ENCODE measurements at places on chromosomes 13 and 19.
A peak's percentile ranks its signal among the peaks of the same experiment; 100 is the strongest.

DNA sequence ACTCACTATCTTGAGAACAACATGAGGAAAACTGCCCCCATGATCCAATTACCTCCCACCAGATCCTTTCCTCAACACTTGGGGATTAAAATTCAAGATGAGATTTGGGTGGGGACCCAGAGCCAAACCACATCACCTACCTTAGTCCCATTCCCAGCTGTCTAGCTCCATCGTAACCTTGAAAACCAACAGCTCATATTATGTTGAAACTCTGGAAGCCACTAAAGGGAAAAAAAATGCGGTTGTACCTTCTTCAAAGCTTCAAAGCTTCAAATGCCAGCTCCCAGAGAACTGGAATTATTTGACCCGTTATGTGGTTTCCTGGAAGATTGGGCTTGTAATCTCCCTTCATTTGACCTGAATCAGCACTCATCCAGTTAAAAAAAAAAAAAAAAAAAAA lies 223.1 kb upstream of the GPC6 start:
- DNase-seq: no peak

DNA sequence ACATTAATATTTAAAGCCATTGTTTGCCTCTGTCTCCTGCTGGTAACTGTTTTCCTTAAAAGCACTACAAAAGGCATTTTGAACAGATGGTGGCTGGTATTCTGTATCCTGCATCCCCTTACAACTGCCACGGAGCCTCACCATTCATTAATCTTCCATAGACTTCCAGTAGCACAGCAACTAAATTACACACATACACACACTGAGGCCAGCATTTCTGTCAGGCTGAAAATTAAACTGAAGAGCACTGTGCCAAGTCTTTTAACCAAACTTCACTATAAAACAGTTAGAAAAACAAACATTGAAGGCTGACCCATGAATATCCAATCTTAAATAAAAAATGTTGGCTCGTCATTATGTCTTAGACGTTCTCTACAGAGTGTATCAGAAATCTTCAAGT lies 697.8 kb downstream of the DACH1 start:
- DNase-seq: peak; percentile 54

GRCh38 chr13:49046002-49046401 lies 70.3 kb downstream of the FNDC3A start:
- no peak for DNase-seq

DNA sequence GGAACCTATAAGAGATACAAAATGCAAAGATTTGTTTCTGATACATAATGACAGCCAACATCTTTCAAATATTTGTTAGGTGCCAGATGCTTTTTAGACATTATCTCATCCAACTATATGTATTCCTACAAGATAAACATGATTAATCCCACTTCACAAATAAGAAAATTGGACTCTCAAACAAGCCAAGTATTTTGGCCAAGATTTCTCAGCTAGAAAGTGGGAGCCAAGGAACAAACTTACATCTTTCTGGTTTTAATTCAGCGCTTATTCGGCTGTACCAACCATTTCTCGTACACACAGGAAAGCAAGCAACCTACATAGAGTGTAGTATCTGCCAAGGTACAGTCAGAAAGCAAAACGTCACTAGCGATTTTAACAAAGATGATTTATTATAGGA lies 85.7 kb upstream of the SERP2 start:
- no peak for DNase-seq

DNA sequence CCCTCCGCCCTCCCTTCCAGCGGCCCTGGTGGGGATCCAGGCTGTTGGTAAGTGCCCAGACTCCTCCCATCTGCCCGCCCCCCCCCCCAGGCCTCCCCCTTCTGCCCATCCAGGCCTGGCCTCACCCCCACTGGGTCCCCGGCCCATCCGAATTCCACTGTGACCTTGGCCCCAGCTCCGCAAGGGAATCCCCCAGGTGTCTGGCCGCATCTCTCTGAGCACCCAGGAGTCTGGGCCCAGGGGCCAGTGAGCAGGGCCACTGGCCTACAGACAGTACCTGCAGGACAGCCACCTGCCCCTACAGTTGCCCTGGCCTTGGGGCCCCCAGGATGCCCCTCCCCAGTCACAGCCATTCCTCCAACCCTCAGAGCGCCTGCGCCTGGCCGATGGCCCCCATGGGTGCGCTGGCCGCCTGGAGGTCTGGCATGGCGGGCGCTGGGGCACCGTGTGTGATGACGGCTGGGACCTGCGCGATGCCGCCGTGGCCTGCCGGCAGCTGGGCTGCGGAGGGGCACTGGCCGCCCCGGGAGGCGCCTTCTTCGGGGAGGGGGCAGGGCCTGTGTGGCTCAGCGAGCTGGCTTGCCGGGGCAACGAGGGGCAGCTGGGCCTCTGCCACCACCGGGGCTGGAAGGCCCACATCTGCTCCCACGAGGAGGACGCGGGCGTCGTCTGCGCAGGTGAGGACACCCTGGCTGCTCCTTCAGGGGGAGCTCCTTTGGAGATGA lies 912 bp downstream of the SSC5D start:
- no peak for DNase-seq

DNA sequence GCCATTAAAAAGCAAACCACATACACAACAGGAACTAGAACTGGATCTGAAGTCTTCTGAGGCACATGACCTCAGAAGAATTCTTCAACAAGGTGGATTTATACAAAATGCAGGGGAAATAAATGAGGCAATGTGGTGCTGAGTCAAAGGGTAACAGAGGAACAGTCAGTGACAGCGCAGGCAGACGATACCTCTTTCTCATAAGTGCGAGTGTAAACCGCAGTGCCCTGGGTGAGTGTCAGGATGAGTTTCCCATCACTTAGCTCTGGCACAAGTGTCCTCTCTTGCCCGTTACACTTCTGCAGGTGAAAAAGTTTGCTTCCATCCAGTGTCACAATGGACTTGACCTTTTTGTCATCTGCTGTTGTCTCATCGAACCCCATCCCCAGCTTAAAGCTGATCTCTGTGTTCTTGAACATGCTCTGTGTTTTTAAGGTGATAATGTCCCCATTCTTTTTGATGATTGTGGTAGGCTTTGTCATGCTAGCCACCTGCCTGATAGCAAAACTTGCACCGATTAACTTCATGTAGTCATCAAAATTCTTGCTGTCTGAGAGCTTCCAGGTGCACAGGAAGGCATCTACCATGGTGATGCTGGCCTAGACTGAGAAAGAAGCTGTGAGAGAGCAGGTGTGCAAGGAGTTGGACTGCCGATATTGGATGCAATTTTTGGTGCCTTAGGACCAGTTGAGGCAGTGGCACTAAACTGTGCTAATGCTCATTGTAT lies 97.3 kb downstream of the AKAP11 start:
- DNase-seq: no peak

DNA sequence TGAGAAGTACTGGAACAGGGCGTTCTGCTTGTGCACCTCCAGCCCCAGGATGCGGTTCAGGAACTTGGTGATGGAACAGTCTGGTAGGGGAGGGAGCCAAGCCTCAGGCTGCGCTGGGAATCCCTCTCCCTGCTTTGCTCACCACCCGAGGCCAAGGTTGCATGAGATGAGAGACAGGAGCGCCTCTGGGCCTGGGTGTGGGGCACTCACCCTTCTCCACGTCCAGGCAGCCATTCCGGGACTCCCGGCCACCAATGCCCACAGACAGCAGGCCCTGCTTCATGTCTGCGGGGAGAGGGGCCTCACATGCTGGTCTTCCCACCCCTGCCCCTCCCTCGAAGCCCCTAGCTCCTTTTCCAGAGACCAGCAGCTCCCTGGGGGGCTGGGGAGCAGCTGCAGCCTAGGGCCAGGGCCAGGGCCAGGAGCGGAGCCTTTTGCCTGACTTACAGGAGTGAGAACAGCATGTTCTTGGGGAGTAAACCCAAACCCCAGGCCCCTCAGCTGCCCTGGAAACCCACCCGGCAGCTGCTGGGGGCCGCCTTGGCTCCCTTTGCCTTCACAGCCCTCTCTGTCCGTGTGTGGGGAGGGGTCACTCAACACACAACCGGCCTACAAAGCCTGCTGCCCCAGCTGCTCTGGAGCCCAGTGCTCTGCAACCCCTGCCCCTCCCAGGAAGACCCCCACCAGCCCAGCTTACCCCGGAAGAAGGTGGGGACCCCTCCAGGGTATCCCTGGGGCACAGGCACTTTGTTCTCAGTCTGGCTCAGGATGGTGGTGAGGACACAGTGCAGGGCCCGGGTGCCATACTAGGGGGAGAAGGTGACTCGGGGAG lies 7.2 kb downstream of the GPX4 start:
- DNase-seq: peak; percentile 61

DNA sequence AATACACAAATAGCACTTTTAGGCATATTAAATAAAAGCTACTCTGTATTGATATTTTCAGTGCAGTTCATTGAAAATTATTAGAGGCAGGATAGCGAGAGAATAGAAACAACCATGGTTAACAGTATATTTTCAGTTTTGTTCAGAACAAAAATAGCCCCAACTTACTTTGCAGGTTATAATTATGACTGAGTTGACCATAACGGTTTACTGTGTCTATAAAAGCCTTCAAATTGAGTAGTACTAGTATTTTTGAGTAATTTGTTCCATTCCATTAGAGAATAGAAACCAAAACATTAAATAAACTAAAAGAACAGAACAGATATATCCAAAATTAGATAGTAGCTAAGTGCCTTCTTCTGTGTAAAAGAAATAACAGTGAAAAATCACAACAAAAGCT lies 1108.4 kb upstream of the PCDH20 start:
- DNase-seq: no peak

- DNase-seq: no peak
These were observed 36.8 kb upstream of the ZNF681 start for GRCh38 chr19:23795462-23795861.

GRCh38 chr19:34319230-34319585 lies 45.8 kb upstream of the GPI start:
- DNase-seq: no peak

- no peak for DNase-seq
These were observed 15.9 kb downstream of the OPA3 start for GRCh38 chr19:45568732-45569131.

- peak; percentile 96 for DNase-seq
These were observed 5.1 kb downstream of the BBC3 start for GRCh38 chr19:47225746-47226425.

Measured in tongue (tissue), 3 donors.